Activated T-helper 2 cell treated with anti-CD3 and anti-CD28 coated beads, Interferon-gamma antibody, Interleukin-2, Interleukin-4, amounts not matched to agents 10 μg/mL and 5 μg/mL and 100 μg/mL, durations not matched to agents 14 hours and 24 hours and 36 hours (primary cell): ENCODE measurements at places on chromosomes 16 and 17. TPM values are rescaled to one million over a fixed set of nuclear protein-coding genes. Genes with fewer than 3 reads are reported as not detected.

CBX4 gene
- total RNA-seq, result 18.5 and 25.0 TPM in 2 replicates

HS3ST3B1 gene
- 8.6 and 9.8 TPM in 2 replicates for total RNA-seq

SLC6A2 gene
- total RNA-seq, result not detected in 2 replicates

EVPL gene
- 0.02 TPM in 1 of 2 replicates, not detected in the other for total RNA-seq

DNA sequence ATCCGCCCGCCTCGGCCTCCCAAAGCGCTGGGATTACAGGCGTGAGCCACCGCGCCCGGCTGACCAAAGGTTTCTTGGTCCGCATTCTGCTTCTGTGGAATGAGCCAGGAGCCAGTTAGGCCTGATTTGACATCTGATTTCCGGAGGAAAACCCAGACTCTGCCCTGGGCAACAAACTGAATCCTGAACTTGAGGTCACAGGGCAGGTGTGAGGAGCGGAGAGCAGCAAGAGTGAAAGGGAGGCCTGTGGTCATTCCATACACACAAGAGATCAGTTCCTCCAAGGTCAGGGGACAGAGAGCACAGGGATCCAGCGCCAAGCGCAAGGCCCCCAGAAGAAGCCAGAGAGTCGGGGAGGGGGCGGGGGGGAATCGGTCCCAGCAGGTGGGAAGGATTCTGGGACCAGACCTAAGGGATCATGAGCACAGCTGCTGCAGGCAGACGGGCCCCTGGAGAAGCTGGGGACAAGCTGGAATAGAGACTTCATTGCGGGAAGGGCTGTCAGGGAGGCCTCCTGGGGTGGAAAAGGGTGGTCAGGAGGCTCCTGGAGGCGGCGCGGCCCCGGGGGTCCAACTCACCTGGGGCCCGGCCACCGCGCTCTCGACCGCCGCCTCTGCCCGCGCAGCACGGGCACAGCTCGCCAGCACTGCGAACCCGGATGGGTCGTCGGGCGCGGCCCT, 436 bp downstream of the SHPK start:
- H3K27ac ChIP-seq, result peak overlapping the region; percentile 35
- peaks cover 47% of the 10 kb centered on the region for H3K36me3 ChIP-seq
- H3K4me3 ChIP-seq, result peak overlapping the region; percentile 98
- no peaks in the 10 kb centered on the region for H3K27me3 ChIP-seq
- H3K4me1 ChIP-seq, result peaks cover 38% of the 10 kb centered on the region
- DNase-seq, result no peak

DNA sequence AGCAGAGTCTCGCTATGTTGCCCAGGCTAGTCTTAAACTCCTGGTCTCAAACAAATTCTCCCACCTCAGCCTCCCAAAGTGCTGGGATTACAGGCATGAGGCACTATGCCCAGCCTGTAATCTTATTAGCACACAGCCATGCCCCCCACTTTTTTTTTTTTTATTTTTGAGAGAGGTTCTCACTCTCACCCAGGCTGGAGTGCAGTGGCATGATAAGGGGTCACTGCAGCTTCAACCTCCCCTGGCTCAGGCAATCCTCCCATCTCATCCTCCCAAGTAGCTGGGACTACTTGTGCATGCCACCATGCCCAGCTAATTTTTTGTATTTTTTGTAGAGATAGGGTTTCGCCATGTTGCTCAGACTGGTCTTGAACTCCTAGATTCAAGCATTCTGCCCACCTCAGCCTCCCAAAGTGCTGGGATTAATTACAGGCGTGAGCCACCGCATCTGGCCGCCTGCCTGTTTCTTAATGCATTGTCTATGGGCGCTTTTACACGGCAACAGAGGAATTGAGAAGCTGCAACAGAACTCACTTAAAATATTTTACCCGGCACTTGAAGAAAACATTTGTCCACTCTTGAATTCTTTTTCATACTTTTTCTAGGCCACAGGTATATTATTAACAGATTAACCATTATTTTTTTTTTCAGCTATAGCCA, 8.8 kb upstream of the CEP20 start:
- H3K27me3 ChIP-seq, result no peaks in the 10 kb centered on the region
- DNase-seq, result no peak
- H3K36me3 ChIP-seq, result peaks cover 3% of the 10 kb centered on the region
- H3K27ac ChIP-seq, result peak overlapping the region; percentile 92

DNA sequence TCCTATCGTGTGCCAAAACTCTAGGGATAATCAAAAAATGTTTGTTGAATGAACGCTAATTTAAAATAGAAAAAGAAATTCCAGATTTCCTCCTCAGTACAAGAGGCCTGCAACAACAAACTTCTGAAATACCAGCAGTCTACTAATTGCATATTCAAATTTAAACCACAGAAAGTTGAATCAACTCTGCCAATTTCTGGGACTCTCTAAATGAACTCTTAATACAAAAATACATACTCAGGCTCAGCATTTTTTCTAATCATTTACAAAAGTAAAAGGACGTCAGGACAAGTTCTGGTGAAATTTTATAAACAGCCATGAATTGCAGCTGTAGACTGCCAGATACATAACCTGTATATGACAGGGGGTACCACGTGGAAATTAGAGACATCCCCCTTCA, 49.0 kb downstream of the KANSL1 start:
- H3K4me1 ChIP-seq, result peaks cover 75% of the 10 kb centered on the region
- peaks cover 34% of the 10 kb centered on the region for H3K36me3 ChIP-seq
- H3K4me3 ChIP-seq, result no peak overlapping the region

DNA sequence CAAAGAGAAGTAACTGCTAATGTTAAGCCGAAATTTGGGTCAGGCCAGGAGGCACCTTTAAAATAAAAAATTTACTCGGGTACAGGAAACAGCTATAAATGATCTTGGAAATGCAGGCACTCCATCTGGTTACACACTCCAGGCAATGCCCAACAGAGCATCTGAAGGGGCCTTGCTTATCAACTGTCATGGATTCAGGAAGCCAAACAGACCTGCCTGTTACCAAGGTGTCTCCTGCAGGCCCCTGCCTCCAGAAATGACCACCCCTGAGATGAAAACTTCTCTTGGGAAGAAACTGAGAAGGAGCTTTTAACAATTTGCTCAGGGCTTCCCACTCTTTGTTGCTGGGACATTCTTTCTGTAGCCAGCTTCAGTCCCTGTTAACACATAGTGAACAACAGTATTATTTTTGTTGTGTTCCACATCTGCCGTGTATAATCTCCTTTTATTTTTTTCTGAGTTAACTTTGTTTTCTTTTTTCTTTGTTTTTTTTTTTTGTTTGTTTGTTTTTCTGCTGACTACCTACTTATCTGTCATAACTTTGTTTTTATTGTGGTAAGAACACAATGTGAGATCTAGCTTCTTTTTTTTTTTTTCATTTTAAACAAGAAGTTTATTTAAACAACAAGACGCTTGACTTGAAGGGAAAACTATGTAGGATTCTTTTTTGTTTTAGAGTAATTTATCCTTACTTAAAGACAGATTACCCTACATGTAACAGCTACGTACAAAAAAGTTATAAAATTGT, 18.7 kb upstream of the ATP5MC1 start:
- H3K36me3 ChIP-seq, result no peaks in the 10 kb centered on the region
- peaks cover 16% of the 10 kb centered on the region for H3K4me1 ChIP-seq
- DNase-seq, result no peak

GRCh38 chr17:17740615-17741348, 59.5 kb downstream of the RAI1 start:
- H3K4me1 ChIP-seq, result peaks cover 14% of the 10 kb centered on the region
- DNase-seq, result no peak
- H3K4me3 ChIP-seq, result no peak overlapping the region
- H3K27me3 ChIP-seq, result peaks cover 3% of the 10 kb centered on the region
- no peaks in the 10 kb centered on the region for H3K36me3 ChIP-seq
- no peak overlapping the region for H3K27ac ChIP-seq

DNA sequence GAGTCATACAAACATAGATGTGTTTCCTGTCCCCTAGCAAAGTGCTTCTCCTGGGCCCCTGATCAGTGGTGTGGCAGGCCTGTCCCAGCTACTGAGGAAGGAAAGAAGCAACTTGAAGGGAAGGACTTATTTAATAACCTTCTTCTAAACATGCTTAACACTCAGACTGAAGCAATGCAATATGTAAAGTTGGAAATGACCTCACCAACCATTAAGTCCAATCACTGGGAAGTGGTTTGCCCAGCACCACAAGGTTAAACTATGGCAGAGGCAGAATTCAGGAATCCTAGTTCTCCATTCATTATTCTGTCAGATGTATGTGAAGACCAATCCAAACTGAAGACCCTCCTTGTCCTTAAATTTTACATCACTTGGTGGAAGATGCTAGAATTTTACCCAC, 39.1 kb downstream of the CENPV start:
- H3K36me3 ChIP-seq, result peaks cover 15% of the 10 kb centered on the region
- DNase-seq, result no peak
- no peaks in the 10 kb centered on the region for H3K27me3 ChIP-seq
- H3K27ac ChIP-seq, result no peak overlapping the region

DNA sequence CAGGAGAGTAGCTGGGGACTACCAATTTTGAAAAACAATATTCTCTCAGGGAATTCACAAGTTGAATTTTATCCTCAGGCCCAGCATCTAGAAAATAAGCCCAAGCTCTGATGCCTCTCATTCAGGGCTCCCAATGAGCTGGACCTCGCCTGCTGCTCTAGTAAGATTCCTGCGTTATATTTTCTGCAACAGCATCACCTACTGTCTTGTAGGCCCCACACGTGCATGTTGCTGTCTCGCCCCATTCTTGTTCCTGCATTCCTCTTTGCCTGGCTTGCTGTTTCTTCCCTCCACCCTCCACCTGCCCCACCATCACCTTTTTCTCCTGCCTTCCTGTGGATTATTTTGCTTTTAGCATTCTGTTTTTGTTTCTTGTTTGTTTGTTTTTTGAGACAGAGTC, 8.3 kb upstream of the ST6GALNAC2 start:
- peaks cover 19% of the 10 kb centered on the region for H3K27me3 ChIP-seq
- no peaks in the 10 kb centered on the region for H3K4me1 ChIP-seq
- DNase-seq, result no peak
- H3K27ac ChIP-seq, result no peak overlapping the region

- H3K4me1 ChIP-seq, result peaks cover 40% of the 10 kb centered on the region
- H3K36me3 ChIP-seq, result peaks cover 33% of the 10 kb centered on the region
- H3K27ac ChIP-seq, result no peak overlapping the region
- no peak overlapping the region for H3K4me3 ChIP-seq
- no peaks in the 10 kb centered on the region for H3K27me3 ChIP-seq
These were observed 36.2 kb downstream of the LDHD start for GRCh38 chr16:75080205-75081029.

- peaks cover 10% of the 10 kb centered on the region for H3K4me1 ChIP-seq
- H3K36me3 ChIP-seq, result no peaks in the 10 kb centered on the region
- H3K27me3 ChIP-seq, result peaks cover under 1% of the 10 kb centered on the region
- H3K27ac ChIP-seq, result no peak overlapping the region
These were observed 31.9 kb downstream of the PMP22 start for GRCh38 chr17:15233022-15233805.

DNA sequence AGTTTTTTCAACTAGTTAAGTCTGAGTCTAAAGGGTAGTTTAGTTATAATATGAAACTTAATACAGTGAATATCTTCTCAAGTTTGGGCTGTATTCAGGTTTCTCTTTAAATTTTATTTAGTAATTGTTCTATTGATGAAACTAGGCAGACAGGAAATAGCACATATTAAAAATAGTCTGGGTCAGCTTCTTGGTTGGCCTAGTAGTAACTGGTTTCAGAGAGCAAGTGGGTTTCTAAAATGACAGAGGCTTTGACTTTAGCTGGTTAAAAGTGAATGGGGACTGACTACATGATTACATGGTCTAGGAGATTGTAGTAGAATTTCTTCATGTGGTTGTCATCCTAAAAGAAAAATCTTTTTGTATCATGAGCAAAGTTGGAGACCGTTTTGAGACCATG, 46.8 kb downstream of the OMG start:
- H3K36me3 ChIP-seq, result peaks cover 9% of the 10 kb centered on the region
- H3K27ac ChIP-seq, result no peak overlapping the region
- peaks cover 5% of the 10 kb centered on the region for H3K4me1 ChIP-seq
- no peak overlapping the region for H3K4me3 ChIP-seq
- DNase-seq, result no peak

DNA sequence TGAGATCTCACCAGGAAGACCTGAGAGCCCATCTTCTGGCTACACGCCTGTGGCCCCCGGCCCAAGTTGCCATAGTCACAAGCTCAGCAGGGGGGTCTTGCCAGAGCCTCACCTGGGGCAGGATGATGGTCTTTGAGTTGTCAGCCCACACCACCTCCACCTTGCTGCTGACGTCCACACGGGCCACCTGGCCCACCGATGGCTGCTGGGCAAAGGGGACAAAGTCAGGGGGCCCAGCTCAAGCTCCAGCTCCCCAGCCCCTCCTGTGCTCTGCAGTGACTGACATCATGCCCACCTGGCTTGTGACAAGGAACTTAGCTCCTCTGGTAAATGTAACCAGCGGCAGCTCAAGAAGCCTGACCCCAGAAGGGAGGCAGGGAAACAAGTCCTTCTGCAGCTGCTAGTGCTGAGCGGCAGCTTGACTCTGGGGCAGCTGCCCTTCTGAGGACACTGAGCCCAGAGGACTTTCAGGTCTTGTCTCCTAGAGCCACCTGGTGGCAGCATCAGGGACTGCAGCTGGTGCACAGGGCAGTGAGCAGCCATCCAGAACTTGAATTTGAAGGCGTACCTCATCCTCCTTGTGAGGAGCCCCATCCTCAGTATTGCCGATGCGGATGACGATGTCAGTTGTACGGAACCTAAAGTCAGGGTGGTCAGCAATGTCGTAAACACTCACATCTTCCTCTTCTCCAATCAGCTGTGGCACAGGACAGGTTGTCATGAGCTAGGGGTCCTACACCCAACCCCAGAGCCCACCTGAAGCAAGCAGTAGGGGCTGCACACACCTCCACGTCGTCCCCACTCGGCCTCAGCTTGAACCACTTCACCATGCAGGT, 13.5 kb downstream of the SPHK1 start:
- no peak overlapping the region for H3K4me3 ChIP-seq
- no peak overlapping the region for H3K27ac ChIP-seq
- H3K27me3 ChIP-seq, result no peaks in the 10 kb centered on the region
